Activated naive CD4-positive, alpha-beta T cell treated with anti-CD3 and anti-CD28 coated beads, Interleukin-2, amount 50 U/mL, for 16 hours (primary cell): ENCODE measurements at places on chromosomes 13 and 19.
A peak's percentile ranks its signal among the peaks of the same experiment; 100 is the strongest.

DNA sequence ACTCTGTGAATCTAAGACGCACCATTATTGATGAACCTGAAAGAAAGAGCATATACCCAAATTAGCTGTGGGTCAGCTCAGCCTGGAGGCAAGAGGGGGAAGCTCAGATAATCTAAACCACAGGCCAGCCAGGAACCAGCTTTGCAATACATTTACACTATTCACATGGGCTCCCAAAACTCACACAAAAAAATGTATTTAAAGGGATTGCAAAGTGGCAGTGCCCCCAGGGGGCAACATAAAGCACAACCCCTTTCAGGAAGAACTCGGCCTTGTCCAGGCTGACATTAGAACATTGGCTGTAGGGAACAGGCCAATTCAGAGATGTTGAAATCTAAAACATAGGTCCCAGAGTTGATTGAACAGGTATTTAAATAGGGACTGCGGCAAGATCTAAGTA lies 3.2 kb upstream of the PROZ start:
- no peak for DNase-seq

DNA sequence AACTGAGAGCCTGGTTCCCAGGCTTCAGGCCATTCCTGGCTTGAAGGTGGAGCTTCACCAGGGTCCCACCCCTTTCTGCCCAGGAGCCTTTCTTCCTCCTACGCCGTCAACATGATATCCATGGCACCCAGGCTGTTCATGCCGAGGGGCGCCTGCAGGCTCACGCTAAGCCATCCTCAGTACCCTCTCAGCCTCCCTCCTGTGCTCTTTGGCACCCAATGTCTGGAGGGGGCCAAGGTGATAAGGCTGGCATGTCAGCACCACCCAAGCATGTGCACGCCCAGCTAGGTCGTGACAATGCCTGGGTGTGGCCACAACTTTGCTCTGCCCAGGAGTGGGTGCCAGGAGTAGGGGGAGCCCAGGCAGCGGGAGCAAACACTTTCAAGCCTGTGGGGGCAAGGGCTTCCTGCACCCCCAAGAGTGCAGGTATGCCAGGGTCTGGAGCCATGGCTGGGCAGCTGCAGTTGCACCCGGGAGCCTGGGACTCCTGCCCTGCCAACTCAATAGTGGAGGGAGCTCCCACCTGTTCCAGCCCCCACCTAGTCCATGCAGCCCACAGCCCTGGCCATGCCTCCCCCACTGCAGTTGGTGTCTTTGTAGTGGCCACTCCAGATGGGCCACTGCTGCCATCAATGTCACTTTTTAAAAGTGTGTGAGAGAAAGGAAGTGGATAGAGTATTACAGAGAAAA lies 219.9 kb downstream of the MAB21L1 start:
- DNase-seq = no peak

- DNase-seq = no peak
These were observed 8.5 kb downstream of the RFX1 start for GRCh38 chr19:13997631-13997962.

GRCh38 chr19:19343016-19343362 lies 22.4 kb downstream of the MAU2 start:
- DNase-seq = no peak

DNA sequence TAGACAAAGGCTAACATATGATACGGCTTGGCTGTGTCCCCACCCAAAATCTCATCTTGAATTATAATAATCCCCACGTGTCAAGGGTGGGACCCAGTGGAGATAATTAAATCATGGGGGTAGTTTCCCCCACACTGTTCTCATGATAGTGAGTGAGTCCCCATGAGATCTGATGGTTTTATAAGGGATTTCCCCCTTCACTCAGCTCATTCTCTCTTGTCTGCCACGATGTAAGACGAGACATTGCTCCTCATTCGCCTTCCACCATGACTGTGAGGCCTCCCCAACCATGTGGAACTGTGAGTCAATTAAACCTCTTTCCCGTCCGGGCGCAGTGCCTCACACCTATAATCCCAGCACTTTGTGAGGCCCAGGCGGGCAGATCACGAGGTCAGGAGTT lies 143.5 kb downstream of the RXFP2 start:
- no peak for DNase-seq

DNA sequence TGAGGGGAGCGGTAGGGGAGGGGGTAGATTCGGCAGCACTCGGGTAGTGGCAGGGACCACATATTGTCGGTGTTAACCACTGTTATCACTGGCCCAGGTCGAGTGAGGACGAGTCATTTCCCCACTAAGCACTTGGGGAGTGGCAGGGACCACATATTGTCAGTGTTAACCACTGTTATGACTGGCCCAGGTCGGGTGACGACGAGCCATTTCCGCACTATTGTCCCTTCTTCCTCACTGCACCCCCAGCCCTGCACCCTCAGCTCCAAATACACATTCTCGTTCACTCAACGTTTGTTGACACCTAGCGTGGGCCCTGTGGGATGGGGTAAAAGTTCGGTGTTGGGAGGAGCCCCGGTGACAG lies 467 bp upstream of the CLN5 start:
- DNase-seq = peak; percentile 43

GRCh38 chr13:21673789-21674489 lies 3.1 kb downstream of the FGF9 start:
- DNase-seq = peak; percentile 47

- DNase-seq = no peak
These were observed 3.3 kb upstream of the LRG1 start for GRCh38 chr19:4542896-4543841.

GRCh38 chr13:114064450-114065140 lies 67.8 kb downstream of the RASA3 start:
- DNase-seq = no peak

GRCh38 chr19:18137657-18138339 lies 15.2 kb upstream of the PIK3R2 start:
- no peak for DNase-seq

GRCh38 chr13:30192320-30193093 lies 114.8 kb downstream of the KATNAL1 start:
- no peak for DNase-seq

DNA sequence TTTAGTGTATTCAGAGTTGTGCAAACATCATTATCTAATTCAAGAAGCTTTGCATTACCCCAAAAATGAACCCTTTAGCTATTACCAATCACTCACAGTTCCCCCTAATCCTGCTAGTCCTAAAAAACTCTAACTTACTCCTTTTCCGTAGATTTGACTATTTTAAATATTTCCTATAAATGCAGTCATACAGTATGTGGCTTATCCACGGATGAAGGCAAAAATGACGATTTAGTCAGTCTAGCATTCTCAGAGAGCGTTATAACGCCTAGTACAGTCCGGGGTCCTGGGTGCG lies 587 bp upstream of the ZNF383 start:
- DNase-seq = no peak

GRCh38 chr13:69565334-69565733 lies 542.3 kb upstream of the ATXN8OS start:
- DNase-seq = no peak

GRCh38 chr13:95420501-95420900 lies 119.2 kb upstream of the ABCC4 start:
- no peak for DNase-seq

GRCh38 chr13:83183439-83184149 lies 698.7 kb downstream of the SLITRK1 start:
- DNase-seq = no peak

DNA sequence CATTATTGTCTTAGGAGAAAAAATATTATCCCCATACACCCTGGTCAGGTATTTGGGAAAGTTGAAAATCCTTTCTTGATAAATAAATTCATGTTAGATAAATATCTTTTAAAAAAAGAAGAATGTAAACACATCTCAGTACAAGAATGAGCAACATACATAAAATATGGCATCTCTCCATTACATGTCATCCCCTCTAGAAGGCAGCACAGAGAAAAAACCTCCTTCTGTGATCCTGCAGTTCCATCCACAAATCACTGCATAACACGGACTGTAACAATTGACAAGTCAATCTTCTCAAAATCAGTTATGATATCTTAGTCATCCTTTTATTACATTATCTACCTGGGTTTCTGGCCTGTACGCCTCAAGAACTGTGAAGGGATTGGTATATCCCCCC lies 683.9 kb upstream of the KLHL1 start:
- no peak for DNase-seq

- no peak for DNase-seq
These were observed at the start of gene ERFL for GRCh38 chr19:41928221-41928683. Gene ERFL (minus strand): TSS chr19:41928449. CDS start chr19:41912919, 15,530 bp downstream.

DNA sequence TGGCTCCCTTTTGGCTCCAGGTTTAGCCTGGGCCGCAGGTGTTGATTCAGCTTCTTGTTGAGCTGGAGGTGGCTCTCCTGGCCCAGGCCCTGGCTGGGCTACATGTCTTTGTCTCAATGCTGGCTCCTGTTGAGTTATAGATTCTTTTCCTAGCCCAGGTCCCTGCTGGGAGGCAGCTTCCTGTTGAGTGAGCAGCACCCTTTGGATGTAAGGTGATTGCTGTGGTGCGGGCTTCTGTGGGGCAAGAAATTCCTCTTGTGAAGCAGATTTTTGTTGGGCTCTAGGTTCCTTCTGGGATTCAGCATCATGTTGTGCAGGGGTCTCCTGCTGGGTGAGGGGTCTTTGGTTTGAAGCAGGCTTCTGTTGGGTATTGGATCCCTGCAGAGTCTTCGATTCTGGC lies 545 bp downstream of the LIPE start:
- DNase-seq = no peak

DNA sequence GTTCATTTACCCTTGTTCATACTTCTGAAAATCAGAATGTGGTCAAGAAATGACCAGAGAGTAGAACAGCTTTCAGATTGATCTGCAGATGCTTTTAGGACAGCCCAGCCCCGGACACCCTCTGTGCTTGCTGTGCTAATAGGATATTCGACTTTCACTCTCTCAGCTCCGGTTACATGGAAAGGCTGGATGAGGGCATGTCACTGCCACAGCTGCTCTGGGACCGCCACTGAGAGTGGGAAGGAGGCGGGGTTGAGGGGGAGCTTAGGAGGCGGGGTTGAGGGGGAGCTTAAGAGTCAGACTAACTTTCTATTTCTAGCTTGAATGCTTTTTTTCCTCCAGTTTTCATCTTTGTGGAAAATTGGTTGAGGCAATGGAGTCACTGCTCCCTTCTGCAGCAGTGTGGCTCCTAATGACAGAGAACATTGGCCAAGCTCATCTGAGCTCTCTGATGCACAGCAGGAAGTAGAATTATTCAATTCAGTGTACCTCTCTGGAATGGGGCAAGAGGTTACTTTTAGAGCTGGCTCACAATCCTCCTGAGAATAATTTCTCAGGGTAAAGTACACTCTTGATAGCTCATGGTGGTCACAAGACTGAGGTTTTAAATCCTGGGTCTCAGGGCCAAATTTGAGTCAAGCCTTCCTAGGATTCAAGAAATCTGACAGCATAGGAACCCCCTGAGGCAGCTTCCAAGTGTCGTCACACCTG lies 74.6 kb upstream of the NPAS1 start:
- no peak for DNase-seq

GRCh38 chr13:71338070-71338469 lies 528.9 kb downstream of the DACH1 start:
- DNase-seq = no peak

DNA sequence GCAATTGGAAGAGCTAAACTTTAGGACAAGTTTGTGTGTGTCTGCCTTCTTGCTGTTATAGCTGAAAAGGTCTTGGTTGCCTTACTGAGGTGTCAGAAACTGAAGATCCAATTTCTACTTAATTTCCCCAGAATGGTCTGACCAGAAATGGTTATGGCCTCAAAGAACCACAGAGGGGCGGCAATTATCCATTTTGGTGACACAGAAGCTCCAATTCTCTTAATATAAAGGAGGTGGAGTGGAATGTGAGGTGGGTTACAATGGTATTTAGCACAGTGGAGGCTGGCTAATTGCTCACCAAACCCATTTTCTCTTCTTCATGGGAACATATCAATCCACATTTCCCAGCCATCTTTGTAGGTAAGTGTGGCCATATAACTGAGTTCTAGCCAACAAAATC lies 1157.2 kb downstream of the OLFM4 start:
- no peak for DNase-seq

DNA sequence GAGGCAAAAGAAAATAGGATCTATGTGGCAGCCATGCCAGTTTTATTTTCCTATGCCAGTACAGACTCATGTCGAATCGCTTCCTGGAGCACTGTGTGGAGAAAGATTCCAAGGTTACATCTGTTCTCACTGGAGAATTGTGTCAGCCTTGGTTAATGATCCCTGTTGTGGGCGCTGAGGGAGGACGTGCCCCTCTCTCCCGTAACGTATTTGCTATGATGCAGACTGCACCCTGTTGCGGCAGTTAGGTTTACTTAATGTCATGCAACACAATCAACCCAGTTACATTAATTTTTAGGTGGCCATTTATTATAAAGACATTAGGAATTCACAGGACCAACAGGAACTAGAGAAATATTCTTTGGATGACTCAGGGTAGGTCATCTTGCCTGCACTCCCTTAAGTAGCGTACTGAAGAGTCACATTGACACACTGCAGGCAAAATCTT lies 892.9 kb downstream of the EFNB2 start:
- no peak for DNase-seq

- no peak for DNase-seq
These were observed 524.1 kb downstream of the GPC6 start for GRCh38 chr13:93750676-93751075.

GRCh38 chr19:4676955-4677731 lies 7.0 kb upstream of the MYDGF start:
- DNase-seq = no peak

DNA sequence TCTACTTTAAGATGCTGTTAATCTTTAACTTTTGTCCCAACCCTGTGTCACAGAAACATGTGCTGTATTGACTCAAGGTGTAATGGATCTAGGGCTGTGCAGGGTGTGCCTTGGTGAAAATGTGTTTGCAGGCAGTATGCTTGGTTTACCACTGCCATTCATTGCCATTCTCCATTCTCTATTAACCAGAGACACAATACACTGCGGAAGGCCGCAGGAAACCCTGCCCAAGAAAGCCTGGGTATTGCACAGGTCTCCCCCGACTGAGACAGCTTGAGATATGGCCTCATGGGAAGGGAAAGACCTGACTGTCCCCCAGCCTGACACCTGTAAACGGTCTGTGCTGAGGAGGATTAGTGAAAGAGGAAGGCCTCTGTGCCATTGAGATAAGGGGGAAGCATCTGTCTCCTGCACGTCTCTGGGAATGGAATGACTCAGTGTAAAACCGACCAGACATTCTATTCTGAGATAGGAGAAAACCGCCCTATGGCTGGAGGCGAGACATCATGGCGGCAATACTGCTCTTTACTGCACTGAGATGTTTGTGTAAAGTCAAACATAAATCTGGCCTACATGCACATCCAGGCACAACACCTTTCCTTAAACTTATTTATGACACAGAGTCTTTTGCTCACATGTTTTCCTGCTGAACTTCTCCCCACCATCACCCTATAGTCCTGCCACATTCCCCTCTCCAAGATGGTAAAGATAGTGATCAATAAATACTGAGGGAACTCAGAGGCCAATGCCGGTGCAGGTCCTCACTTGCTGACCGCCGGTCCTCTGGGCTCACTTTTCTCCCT lies 13.1 kb upstream of the ZNF888 start:
- DNase-seq = no peak

- DNase-seq = no peak
These were observed 752 bp downstream of the RPL18A start for GRCh38 chr19:17860331-17860992.
